ENCODE measurements at places on chromosomes 6 and 20.

DNA sequence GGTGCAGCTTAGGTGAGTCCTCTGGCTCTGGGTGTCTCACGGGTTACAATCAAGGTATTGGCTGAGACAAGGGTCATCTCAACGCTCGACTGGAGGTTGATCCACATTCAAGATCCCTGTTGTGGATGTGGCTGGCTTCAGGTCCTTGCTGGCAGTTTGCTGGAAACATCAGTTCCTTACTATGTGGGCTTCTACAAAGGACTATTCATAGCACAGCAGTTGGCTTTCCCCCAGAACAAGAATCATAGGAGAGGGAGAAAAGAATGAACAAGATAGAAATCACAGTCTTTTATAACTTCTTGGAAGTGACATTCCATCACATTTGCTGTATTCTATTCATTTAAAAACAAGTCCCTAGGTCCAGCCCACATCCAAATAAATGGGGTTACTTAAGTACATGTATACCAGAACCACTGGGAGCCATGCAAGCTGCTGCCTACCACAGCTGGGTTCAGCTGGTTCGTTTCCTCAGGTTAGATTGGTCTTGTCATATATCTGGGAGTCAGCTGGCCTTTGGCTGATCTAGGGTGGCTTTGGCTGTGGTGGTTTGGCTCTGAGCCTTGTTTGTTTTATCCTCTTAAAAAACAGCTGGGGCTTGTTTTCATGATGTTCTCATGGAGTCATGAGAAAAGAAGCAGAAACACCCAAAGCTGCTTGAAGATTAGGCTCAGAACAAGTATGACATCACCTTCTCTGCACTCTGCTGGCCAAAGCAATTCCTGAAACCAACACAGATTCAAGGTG is 433.2 kb upstream of the SPTLC3 start:
- no peak for DNase-seq

DNA sequence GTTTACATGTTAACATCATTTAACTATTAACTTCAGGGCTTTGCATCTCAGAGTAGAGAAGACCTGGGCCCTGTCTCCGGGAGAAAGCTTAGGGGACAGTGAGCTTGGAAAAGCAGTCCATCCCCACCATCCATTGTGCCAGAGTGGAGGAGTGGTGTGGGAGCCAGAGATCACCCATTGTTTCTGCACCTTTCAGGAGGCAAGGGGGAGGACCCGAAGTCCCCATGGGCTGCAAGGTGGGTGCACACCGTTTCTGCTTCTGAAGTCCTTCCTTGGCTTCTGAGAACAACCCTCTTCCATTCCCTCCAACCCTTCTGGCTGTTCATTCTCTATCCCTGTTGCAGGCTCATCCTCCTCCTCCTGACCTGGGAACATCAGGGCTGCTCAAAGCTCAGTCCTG is 4.0 kb upstream of the PPP1R3G start:
- no peak for DNase-seq

DNA sequence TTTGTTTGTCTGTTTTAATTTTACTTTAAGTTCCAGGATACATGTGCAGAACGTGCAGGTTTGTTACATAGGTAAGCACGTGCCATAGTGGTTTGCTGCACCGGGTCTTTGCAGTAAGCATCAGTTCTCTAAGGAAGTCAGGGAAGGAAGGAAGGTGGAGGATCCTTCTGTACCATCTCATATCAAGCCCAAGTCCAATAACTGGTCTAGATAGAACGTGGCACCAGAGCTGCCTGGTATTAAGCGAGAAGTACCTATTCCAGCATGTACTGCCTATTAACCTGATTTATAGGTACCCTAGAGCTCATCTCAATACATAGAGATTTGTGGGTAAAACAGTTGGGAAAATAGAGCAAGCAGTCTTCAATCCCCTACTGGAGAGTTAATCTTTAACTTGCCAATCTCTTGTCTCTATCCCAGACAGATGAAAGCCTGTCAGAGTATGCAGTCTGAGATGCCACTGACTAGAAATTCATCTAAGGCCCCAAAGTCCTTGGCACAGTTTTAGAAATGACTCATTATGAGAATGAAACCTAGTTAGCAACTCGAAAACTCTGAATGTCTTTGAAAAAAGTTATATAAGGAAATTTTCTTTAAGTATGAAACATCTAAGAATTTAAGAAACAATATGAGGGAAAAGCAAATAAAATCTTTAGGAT is 144.9 kb downstream of the TFAP2A start:
- DNase-seq, result no peak

GRCh38 chr6:138004430-138005287 is 102.6 kb downstream of the PERP start:
- DNase-seq, result no peak

- no peak for DNase-seq
Measured at GRCh38 chr6:93819189-93819588, 399.8 kb upstream of the EPHA7 start.

Data from 8988T (cell line).